Activated naive CD4-positive, alpha-beta T cell treated with anti-CD3 and anti-CD28 coated beads for 36 hours (primary cell): ENCODE measurements at places on chromosomes 3 and 15.
A peak's percentile ranks its signal among the peaks of the same experiment; 100 is the strongest.

DNA sequence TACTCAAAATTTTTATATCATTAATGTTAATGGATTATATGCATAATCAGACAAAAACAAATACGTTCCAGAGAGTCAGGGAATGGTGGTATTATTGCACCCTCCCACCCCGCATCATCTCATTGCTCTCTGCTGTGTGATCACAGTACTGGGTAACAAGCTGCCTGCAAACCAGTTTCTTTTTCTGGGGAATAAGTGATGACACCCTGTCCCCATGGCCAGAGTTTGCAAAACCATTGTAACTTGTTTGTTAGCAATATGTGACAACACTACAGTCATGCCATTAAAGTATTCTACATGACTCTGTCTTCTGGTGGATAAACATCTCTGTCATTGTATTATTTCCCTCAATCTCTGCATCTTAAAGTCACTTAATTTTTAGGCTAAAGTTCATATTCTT is 39.5 kb downstream of the ZBTB38 start:
- no peak for DNase-seq

GRCh38 chr3:170258105-170258487 is 35.9 kb downstream of the PRKCI start:
- no peak for DNase-seq

GRCh38 chr3:133040696-133041523 is 2.7 kb downstream of the TMEM108 start:
- DNase-seq: peak; percentile 63

DNA sequence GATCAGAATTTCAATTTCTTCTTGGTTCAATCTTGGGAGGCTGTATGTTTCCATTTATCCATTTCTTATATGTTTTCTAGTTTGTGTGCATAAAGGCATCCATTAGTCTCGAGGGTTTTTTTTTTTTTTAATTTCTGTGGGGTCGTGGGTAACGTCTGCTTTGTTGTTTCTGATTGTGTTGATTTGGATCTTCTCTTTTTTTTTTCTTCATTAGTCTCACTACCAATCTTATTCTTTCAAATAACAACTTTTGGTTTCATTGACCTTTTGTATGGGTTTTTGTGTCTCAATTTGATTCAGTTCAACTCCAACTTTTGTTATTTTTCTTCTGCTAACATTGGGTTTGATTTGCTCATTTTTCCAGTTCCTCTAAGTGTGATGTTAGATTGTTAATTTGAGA is 48.9 kb downstream of the MCTP2 start:
- no peak for DNase-seq

DNA sequence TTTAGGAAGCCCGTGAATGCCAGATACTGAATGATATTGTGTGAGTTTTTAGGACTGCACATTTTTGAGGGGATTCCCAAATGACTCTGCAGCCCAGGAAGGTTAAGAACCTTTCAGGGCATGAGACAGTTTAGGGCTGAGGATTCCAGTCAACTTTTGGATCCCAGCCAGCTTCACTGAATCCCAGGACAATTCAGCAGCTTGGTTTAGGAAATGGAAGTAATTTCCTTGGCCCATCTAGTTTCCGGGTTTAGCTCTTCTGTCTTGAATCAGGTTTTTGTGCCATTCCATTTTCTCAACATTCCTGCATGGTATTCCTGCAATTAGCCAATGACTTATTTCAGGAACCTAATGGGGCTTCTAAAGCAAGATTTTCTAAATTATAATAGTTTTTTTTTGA is 253.9 kb downstream of the LSAMP start:
- DNase-seq: no peak

- no peak for DNase-seq
These were observed 775.3 kb upstream of the ARPP21 start for GRCh38 chr3:34864011-34864410.

DNA sequence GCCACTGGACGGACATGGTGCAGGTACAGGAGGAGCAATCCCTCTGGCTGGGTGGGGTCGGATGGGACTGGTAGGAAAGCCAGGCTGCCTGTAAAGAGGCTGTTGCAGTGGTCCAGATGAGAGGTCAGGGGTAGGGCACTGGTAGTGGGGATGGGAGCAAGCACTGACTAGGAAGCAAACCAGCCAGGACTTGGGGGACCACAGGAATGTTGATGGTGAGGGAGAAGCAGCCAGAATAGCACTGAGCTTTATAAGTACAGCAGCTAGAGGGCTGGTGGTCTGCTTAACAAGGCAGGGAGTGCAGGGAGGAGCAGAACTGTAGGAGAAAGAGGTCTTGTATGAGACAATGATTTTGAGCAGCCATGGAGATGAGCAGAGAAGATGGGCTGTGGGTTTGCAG is 38.7 kb upstream of the PTPN23 start:
- no peak for DNase-seq

- DNase-seq: no peak
These were observed 582.3 kb downstream of the EDEM1 start for GRCh38 chr3:5769825-5770224.

GRCh38 chr3:188185717-188186251 is 31.8 kb downstream of the LPP start:
- peak; percentile 49 for DNase-seq

GRCh38 chr3:32392536-32393302 is 1.1 kb downstream of the CMTM7 start:
- DNase-seq: peak; percentile 55

DNA sequence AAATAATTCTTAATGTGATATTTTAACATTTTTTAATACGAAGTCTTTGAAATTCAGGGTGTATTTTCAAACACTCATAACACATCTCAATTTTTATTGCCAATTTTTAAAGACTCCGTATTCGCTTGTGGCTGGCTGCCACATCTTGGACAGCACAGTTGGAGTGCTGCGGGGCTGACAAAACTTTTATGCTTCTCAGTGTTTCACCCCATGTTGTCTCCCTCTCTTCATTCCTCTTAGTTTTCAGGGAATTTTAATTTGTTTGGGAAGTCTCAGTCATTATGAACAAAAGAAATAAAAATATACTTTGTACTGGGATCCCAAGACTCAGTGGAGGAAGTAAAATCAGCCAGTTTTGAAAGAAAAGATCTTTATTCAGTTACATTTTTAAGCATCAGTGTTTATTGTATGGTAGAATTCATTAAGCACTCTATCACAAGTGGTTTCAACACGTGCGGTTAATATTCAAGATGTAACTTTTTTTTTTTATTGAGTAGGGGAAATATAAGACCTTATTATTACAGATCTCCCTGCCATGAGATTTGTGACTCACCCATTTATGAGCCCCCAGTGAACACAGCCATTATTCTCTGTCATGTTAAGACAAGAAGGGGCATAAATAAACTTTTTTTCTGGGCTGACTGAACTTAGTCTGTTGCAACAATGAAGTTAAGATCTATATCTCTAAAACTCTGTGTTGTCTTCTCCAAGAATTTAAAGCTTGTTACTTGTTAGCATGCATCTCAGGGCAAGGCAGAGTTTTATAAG is 26.8 kb downstream of the KAT2B start:
- DNase-seq: no peak

DNA sequence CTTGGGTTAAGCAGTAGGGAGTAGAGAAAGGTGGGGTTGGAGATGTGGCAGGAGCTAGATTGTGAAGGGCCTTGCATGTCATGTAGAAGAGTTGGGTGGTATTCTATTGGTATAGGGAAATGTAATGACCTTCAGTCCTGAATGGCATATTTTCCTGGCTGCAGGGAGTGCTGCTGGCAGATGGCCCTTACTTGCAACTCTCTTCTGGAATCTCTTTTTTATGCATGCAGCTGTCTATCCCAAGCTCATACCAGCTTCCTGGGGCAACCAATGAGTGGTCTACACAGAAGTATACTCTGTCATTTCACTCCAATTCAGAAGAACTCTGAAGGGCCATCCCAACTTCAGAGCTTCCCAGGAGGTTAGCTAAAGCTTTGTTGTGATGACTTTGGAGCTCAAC is 144.7 kb upstream of the ANKRD28 start:
- DNase-seq: no peak

- peak; percentile 14 for DNase-seq
These were observed 106.3 kb downstream of the PLD1 start for GRCh38 chr3:171704002-171704401.

GRCh38 chr15:29638781-29639180 is 183.5 kb downstream of the TJP1 start:
- no peak for DNase-seq
